ENCODE measurements at places on chromosomes 1 and 21.

DNA sequence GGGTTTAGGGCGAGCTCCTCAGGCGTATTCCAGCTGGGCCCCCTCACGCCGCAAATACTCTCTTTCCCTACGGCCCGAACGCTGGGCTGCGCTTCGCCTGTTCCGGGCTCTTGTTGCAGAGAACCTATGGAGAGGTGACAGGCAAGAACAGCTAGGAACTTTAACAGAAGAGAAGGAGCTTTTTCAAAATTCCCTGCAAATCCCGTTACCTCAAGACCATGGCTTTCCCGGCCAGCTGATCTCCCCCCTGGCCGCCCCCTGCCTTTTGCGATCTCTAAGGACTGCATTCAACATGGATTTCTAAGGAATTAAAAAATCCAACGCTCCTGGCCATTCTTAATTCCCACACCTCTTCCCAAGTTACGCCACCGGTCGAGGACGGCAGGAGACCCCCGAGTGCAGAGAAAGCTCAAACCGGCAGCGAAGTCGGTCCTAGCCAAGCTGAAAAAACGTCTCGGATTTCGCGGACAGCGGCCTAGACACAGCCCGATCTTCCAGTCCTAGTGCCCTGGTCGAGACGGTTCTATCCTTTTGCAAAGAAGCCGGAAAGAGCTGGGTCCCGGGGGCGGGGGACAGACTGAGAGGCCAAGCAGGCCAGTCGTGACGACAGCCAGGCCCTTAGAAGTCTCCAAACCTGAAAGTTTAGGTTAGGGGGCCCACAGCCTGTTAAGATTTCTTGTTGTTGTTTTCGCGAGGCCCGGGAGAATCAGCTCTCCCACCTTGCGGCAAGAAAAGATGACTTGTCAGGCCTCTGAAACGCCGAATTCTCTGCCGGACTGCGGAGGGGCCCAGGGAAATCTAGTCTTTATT is 1.1 kb upstream of the TBX15 start:
- no peak for DNase-seq

GRCh38 chr1:21340230-21340945 is 50.1 kb upstream of the ECE1 start:
- no peak for DNase-seq

GRCh38 chr21:20276954-20277353 is 721.3 kb upstream of the NCAM2 start:
- DNase-seq = no peak

DNA sequence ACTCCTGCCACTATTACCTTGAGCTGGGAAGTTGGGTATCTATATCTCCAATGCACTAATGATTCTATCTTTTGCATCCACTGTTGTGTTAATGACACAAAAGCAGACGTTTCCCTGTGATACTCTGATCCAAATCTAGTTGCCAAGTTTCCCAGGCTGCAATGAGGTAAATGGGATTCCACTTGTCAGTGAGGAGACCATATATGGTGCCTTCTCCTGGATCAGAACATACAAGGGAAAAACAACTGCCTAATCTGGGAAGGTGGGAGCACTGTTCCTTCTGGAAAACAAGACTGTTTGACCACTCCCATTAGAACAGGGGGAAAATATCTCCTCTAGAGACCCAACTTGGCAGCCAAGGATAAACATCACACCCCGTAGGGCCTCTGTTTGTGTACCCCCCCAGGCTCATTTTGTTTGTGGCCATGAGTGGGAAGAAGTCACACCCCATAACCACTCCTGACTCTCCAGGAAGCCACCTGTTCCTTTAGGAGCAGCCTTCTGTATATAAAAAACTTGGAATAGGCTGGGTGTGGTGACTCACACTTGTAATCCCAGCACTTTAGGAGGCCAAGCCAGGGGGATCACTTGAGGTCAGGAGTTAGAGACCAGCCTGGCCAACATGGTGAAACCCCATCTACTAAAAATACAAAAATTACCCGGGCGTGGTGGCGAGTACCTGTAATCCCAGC is 28.5 kb upstream of the SLC6A9 start:
- DNase-seq = no peak

- no peak for DNase-seq
Observed at GRCh38 chr1:92845908-92846307, 14.1 kb downstream of the RPL5 start.

DNA sequence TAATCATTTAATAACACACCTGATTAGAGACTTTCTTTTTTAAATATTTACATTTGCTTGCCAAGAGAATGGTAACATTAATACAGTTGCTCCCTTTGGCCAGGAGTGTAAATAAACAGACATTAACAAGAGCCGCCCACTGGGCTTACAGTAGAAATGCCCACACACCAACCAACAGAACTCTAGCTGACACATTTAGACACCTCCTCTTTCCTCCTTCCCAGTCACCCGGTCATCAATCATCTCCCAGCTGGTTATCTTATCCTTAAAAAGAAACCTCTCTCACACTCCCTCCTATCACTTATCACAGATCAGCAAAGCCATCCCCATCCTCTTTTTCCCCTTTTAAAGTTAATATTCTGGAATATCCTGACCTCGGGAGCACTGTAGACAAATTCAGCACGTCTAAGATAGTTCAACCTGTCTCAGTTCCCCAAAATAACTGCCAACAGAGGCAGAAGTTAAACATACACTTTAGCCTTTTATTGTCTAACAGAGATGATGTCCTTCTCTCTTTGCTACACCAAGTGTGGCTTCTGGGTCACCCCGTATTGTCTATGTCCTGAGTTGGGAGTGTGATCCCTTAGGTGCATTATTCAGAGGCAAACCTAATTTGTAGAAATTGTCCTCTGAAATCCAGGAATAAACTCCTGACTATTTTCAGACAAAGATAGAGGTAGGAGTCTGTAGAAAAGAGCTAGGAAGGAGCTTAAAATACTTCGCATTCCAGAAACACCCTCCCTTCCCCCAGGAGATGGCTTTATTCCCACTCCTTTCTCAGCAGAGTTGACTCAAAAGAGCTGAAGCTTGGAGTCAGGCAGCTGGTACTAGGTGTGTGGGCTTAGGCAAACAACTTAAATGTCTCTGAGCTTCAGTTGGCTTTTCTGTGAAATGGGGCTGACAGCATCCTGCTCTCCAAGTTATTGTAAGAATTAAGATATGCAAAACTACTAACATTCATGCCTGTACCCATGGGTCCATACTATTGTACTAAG is 8.8 kb downstream of the MYCL start:
- no peak for DNase-seq

DNA sequence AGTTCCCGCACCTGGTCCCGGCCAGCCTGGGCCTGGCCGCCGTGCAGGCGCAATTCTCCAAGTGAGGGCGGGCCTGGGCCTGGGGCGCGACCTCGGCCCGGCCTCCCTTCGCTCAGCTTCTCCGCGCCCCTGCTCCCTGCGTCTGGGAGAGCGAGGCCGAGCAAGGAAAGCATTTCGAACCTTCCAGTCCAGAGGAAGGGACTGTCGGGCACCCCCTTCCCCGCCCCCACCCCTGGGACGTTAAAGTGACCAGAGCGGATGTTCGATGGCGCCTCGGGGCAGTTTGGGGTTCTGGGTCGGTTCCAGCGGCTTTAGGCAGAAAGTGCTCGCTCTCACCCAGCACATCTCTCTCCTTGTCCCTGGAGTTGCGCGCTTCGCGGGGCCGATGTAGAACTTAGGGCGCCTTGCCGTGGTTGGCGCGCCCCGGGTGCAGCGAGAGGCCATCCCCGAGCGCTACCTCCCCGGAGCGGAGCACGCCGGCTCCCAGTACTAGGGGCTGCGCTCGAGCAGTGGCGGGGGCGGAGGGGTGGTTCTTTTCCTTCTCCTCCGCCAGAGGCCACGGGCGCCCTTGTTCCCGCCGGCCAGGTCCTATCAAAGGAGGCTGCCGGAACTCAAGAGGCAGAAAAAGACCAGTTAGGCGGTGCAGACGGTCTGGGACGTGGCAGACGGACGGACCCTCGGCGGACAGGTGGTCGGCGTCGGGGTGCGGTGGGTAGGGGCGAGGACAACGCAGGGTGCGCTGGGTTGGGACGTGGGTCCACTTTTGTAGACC is 1.2 kb downstream of the OLIG1 start:
- DNase-seq = peak; percentile 20

DNA sequence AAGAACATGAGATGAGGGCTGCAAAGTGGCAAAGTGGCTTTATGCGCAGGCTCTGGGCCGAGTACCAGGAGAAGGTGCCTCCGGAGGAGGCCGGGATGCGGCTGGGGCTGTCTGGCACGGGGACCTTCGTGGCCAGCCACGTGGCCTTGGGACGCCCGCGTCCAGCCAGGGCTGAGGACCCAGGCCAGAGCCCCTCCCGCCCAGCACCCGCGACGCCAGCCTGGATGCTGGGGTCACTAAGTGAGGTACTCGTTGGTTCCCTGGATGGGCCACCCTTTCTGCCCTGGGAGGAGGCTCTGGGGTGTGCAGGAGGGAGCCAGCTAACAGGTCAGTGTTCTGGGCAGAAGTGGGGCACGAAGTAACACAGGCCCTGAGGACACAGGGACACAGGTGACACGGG is 12.6 kb downstream of the SCNN1D start:
- no peak for DNase-seq

DNA sequence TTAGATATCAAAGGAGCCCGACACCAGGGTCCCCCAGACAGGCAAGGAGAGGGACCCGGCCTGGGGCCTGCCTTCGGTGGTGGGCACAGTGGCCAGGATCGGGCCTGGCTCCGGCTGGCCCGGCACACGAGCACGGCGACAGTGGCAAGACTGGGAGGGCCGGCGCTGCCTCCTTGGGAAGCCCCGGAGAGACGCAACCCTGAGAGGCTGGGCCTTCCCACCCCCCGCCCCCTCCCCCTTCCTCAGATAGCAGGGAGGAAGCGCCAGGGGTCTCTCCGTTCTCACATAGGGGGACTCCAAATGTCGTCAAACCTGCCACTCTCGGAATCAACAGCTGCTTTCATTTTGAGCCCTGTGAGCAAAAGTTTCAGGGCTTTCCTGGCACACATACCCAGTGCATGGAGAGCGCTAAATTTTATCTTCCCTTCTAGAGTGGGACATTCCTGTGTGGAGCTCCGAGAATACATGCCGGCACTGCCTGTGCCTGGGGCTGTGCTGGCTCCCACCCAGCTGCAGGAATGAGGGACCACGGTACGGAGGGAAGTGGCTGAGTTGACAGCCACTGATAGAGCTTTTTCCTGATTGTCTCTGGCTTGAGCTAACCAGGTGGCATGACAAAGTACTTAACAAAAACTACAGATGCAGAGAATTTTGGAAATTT is 62.4 kb downstream of the CD247 start:
- DNase-seq = peak; percentile 47

DNA sequence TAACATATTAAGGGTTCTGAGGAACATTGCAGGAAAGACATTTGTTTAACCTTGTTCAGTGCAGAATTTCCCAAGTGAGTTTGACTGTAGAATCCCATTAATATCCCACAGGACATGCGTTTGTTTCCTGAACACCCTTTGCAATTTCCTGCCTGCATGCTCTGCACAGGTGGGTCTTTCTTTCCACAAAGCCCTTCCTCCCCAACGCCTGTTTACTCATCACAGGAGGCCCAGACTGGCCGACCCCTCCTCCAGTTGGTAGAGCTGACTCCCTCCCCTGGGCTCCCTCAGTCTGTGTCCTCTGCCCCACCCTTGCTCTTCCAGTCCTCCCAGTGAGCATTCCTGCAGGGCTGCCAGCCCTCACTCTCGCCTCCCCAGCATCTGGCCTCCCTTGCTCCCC is 47.5 kb upstream of the CTPS1 start:
- no peak for DNase-seq

DNA sequence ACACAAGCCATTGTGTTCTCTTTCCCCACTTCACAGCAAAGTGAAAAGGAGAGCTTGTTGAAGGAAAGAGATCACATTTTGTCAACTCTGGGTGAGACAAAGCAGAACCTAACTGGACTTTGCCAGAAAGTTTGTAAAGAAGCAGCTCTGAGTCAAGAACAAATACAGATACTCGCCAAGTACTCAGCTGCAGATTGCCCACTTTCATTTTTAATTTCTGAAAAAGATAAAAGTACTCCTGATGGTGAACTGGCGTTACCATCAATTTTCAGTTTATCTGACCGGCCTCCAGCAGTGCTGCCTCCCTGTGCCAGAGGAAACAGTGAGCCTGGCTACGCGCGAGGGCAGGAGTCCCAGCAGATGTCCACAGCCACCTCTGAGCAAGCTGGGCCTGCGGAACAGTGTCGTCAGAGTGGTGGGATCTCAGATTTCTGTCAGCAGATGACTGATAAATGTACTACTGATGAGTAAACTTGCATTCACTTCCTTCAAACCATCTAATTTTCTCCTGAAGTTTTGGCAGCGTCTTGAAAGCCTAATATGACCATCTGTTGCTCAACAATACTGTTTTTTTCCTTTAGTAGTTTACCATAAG is 43.7 kb downstream of the BACH1 start:
- peak; percentile 51 for DNase-seq

- no peak for DNase-seq
Observed at GRCh38 chr1:169873582-169874199, 20.0 kb downstream of the SCYL3 start.

- DNase-seq = no peak
Observed at GRCh38 chr1:213371847-213372619, 321.0 kb downstream of the RPS6KC1 start.

DNA sequence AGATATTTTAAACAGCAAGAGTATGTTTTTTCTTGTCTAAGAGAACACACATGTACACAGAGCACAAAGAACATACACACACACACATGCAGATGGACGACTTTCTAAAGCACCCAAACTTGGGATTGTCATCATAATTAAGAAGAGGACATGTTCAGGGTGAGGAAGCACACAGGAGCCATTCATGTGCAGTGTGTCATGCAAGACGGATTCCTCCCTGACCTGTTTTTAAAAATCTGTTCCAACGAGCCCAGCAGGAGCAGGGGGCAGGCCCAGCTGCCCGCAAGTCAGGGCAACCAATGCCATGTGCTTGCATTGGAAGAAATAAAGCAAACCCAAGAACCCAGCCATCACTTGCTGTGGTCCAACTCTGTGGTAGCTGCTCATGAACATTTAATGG is 167.3 kb upstream of the ZNF644 start:
- DNase-seq = no peak

DNA sequence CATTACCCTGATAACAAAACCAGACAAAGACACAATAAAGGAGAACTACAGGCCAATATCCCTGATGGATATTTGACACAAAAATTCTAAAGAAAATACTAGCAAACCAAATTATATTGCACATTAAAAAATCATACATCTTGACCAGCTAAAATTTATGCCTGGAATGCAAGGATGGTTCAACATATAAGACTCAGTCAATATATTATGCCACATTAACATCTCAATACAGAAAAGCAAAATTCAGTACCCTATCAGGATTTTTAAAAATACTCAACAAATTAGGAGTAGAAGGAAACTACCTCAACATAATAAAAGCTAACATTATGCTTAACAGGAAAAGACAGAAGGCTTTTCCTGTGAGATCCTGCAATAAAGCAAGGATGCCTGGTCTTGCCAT is 177.1 kb downstream of the MAGI3 start:
- no peak for DNase-seq

DNA sequence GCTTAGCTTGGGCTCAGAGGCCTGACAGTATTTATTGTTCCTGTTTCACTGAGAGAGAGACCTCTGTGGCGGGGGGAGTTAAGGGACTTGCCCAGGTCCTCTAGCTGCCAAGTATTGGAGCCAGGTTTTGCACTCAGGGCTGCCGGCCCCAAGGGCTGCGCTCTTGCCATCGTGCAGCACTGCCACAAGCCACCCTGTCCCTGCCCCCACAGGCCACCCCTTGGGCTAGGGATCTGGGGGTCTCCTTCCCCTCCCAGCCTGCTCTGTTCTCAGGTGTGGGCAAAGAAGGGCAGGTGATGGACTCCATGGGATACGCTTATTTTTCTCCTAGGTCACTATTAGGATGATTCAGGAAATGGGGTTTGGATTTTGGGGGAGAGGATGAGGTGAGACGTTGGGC is 8.7 kb downstream of the KIAA1614 start:
- no peak for DNase-seq
